ENCODE measurements at places on chromosomes 2 and 18.

DNA sequence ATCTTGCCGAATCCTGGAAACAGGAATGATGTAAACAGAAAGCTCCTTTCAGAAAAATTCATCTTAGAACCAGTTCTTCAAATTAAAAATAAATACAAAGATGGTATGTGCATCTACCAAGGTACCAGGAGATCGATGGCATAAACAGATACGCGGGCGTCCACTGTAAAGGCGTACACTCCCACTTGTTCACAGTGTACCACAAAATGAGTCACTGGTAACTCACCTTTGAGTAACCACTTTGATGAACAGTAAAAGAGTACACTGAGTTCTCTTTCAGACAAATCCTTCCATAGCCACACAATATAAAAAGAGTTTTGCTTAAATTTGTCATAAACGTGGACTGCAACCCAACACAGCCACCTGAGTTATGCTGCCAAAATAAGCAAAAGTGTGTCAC is 128.3 kb downstream of the DNER start:
- H3K36me3 ChIP-seq: no peaks in the 10 kb centered on the region
- no peaks in the 10 kb centered on the region for H3K4me1 ChIP-seq
- H3K27ac ChIP-seq: no peak overlapping the region
- no peak overlapping the region for H3K4me3 ChIP-seq
- no peaks in the 10 kb centered on the region for H3K27me3 ChIP-seq

GRCh38 chr2:28664120-28664842 is 87.3 kb upstream of the PPP1CB start:
- H3K4me3 ChIP-seq: no peak overlapping the region
- peaks cover 9% of the 10 kb centered on the region for H3K4me1 ChIP-seq
- no peaks in the 10 kb centered on the region for H3K27me3 ChIP-seq
- no peaks in the 10 kb centered on the region for H3K36me3 ChIP-seq
- peak overlapping the region; percentile 94 for H3K27ac ChIP-seq
- DNase-seq: no peak

GRCh38 chr2:203811491-203812221 is 55.9 kb upstream of the CTLA4 start:
- no peak overlapping the region for H3K27ac ChIP-seq
- H3K36me3 ChIP-seq: no peaks in the 10 kb centered on the region
- no peaks in the 10 kb centered on the region for H3K27me3 ChIP-seq
- peaks cover 2% of the 10 kb centered on the region for H3K4me1 ChIP-seq

DNA sequence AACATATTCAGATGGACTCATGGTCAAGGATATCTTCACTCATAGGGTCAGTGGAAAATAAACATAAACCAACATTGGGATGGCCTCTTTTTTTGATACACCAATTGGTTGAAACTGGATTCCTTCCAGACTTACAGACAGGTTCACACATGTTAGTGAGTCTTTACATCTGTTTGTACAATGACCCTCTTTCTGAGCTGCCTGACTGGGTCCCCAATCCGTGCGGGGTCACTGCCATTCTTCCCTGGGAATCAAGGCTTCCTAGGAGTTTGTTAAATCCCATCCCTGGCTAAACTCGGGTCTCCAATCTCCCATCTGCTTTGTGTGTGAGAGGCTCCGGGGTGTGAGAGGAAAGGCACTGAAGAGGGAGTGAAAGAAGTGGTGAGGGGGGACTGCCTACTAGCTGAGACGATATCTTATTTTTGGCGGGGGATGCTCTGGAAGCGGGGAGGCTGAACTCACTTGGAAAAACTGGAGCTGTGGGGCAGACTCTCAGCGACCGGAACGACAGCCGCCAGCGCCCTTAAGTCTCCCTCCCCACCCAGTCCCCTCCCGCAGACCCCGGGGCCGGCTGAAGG is 487 bp downstream of the STARD6 start:
- no peaks in the 10 kb centered on the region for H3K27me3 ChIP-seq
- H3K36me3 ChIP-seq: no peaks in the 10 kb centered on the region
- H3K4me3 ChIP-seq: peak overlapping the region; percentile 67
- H3K4me1 ChIP-seq: no peaks in the 10 kb centered on the region

- H3K4me1 ChIP-seq: no peaks in the 10 kb centered on the region
- no peak overlapping the region for H3K27ac ChIP-seq
- H3K27me3 ChIP-seq: no peaks in the 10 kb centered on the region
- H3K4me3 ChIP-seq: no peak overlapping the region
These were observed 55.1 kb downstream of the MYO7B start for GRCh38 chr2:127590386-127591190.

DNA sequence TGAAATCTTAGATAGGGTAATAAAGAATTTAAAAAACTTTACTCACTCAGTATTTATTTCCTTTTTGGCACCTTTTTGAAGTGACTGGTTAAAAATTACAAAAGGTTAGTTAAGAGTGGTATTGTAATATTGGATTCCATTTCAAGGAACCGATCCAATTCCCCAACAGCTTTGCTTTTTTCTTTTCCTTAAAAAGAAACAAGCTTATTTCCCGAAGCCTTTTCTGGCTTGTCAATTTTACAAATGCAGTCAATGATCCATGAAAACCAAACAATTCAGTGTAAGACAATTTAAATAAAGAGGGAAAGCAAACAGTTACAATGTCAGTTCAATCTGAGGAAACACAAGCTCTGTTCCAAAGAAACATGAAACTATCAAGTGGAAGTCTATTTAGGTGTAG is 200.2 kb downstream of the RIT2 start:
- H3K27ac ChIP-seq: no peak overlapping the region
- no peak overlapping the region for H3K4me3 ChIP-seq
- no peaks in the 10 kb centered on the region for H3K36me3 ChIP-seq
- DNase-seq: no peak
- no peaks in the 10 kb centered on the region for H3K4me1 ChIP-seq
- H3K27me3 ChIP-seq: no peaks in the 10 kb centered on the region

- H3K27ac ChIP-seq: no peak overlapping the region
- no peaks in the 10 kb centered on the region for H3K36me3 ChIP-seq
- no peak for DNase-seq
- H3K4me3 ChIP-seq: no peak overlapping the region
These were observed 26.5 kb upstream of the IGFBP2 start for GRCh38 chr2:216606551-216607276.

GRCh38 chr2:24883946-24884345 is 36.1 kb downstream of the ADCY3 start:
- DNase-seq: peak; percentile 51
- no peaks in the 10 kb centered on the region for H3K27me3 ChIP-seq
- H3K4me1 ChIP-seq: no peaks in the 10 kb centered on the region
- no peak overlapping the region for H3K27ac ChIP-seq
- H3K4me3 ChIP-seq: no peak overlapping the region

DNA sequence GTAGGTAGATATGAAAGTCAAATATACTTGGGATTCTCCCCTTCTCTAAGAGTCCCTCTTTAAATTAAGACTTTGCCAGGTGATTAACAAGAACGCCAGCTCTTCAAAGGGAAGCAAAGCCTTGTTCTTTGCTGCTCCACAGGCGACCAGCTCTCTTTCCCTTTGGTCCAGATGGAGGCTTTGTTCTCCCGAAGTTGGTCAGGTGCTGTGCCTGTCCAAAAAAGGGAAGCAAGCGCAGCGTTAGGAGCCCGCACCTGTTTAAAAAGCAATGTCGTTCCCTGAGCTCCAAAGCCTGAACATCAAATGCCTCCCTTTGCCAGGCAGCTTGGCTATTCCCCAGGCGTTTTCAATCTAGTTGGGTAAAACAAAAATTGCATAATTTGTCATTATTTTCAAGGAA is 1913.1 kb upstream of the PIK3C3 start:
- no peak overlapping the region for H3K27ac ChIP-seq
- H3K4me1 ChIP-seq: no peaks in the 10 kb centered on the region
- H3K36me3 ChIP-seq: no peaks in the 10 kb centered on the region
- H3K4me3 ChIP-seq: no peak overlapping the region
- H3K27me3 ChIP-seq: no peaks in the 10 kb centered on the region
- DNase-seq: no peak

GRCh38 chr2:81542119-81542518 is 1237.6 kb upstream of the LRRTM1 start:
- no peak overlapping the region for H3K27ac ChIP-seq
- H3K4me3 ChIP-seq: no peak overlapping the region
- H3K27me3 ChIP-seq: no peaks in the 10 kb centered on the region
- no peaks in the 10 kb centered on the region for H3K4me1 ChIP-seq
- H3K36me3 ChIP-seq: no peaks in the 10 kb centered on the region

DNA sequence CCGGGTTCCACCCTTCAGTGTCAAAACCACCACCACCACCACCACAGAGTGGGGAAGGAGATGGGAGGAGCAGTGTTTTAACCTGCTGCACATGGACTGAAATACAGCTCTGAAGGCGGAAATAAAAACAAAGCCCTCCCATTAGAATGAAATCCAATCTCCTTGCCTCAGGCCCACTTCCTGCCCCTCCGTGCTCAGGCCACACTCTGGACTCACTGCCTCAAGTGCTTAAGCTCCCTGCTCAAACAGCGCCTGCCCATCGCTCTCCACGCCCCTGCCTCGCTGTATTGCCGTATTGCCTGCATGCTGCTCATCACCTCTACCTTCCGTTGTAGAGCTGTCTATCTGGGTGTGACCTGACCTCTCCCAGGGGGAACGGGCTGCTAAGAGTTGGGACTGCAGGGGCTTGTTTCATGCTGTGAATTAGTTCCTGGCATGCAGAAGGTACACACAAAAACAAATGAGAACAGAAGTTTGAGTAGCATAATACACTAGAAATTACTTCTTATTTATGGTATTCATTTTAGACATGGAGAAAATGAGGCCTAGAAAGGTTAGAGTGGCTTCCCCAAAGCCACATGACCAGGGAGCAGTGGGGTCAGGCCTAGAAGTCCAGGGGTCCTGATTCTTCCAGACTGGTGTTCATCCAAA is 31.6 kb upstream of the NEB start:
- H3K4me3 ChIP-seq: no peak overlapping the region
- DNase-seq: no peak
- peaks cover 5% of the 10 kb centered on the region for H3K36me3 ChIP-seq
- no peak overlapping the region for H3K27ac ChIP-seq
- H3K4me1 ChIP-seq: no peaks in the 10 kb centered on the region

- H3K36me3 ChIP-seq: no peaks in the 10 kb centered on the region
- no peak for DNase-seq
- H3K4me3 ChIP-seq: no peak overlapping the region
- no peaks in the 10 kb centered on the region for H3K4me1 ChIP-seq
- H3K27me3 ChIP-seq: no peaks in the 10 kb centered on the region
- no peak overlapping the region for H3K27ac ChIP-seq
These were observed 31.5 kb upstream of the HAAO start for GRCh38 chr2:42823744-42824453.

DNA sequence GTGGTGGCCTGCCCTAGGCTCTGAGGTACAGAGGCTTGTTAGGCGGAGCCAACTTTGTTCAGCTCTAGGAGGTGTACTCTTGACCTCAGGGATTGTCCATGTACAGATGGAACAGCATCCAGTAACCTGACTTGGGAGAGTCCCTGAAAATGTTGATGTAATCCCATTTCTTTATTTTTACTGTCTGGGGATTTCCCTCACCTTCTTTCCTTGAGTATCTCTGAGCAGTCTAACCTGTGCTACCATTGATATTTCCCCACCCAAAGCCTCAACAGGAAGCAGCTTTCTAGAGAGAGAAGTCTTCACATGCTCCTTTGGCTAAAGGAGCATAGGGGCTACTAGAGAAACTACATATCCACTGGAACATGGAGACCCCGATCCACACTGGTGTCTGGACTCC is 10.4 kb downstream of the IL36A start:
- no peak overlapping the region for H3K27ac ChIP-seq
- peaks cover 2% of the 10 kb centered on the region for H3K27me3 ChIP-seq
- no peak for DNase-seq
- H3K36me3 ChIP-seq: no peaks in the 10 kb centered on the region
- H3K4me3 ChIP-seq: no peak overlapping the region

- H3K4me1 ChIP-seq: no peaks in the 10 kb centered on the region
- no peak for DNase-seq
- no peaks in the 10 kb centered on the region for H3K36me3 ChIP-seq
- H3K27me3 ChIP-seq: no peaks in the 10 kb centered on the region
- H3K4me3 ChIP-seq: no peak overlapping the region
These were observed 210.9 kb downstream of the DCDC2C start for GRCh38 chr2:3914241-3914640.

- H3K27ac ChIP-seq: no peak overlapping the region
- peak; percentile 48 for DNase-seq
- no peaks in the 10 kb centered on the region for H3K36me3 ChIP-seq
These were observed 124.2 kb downstream of the NFATC1 start for GRCh38 chr18:79519751-79520477.

DNA sequence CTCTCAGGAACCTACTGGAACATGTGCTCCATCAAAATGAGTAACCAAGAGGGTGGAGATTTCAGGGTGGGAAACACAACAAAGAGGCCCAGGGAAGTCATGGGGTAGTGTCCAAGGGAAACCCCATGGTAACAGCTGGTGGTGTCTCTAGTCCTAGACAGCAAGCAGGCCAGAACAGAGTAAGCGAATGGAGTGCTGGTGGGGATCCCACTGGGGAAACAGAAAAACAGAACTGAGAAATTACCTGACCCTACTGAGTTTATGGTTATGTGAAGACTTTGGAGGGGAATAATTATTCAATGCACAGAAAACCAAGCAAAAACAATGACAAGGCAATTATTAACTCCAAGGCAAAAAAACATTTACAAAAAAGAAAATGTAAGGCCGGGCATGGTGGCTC is 16.9 kb downstream of the ERCC3 start:
- DNase-seq: no peak
- peaks cover 16% of the 10 kb centered on the region for H3K36me3 ChIP-seq
- H3K4me3 ChIP-seq: no peak overlapping the region
- H3K27ac ChIP-seq: no peak overlapping the region
- H3K4me1 ChIP-seq: no peaks in the 10 kb centered on the region

DNA sequence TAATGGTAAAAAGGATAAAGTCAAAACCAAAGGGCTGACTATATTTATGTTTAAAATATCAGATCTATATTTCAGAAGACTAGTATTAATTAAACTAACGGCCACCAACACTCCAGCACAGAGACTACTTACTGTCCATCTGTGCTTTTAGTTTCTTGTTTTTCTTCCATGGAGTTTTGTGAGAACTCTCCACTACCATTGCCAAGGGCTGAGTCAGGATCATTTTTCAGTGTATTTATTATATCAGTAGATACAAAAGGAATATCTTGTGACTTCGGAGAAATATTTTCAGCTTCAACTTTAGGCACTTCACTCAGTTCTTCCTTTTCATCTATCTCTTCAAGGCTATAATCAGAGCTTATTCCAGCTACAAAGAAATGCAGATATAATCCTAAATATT is 79.1 kb upstream of the GRB14 start:
- H3K4me1 ChIP-seq: no peaks in the 10 kb centered on the region
- no peak overlapping the region for H3K27ac ChIP-seq
- no peak overlapping the region for H3K4me3 ChIP-seq
- no peaks in the 10 kb centered on the region for H3K27me3 ChIP-seq
- no peak for DNase-seq

DNA sequence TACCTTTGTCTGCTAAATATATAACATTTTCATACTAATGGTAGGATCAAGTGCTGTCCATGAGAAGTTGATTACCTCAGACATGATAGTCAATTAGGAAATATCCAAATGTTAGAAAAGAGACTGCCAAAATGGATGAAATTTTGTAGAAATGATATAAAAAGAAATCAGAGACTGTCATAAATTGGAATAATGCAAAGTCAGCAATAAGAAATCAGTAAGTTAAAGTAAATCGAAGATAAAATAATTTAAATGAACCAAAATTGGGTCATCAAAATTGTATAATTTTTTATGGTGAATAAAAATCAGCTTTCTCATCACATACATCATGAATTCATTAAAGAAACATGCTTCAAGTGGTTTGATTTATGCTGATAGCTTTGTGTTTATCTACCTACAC is 165.3 kb upstream of the CDH2 start:
- no peak for DNase-seq
- H3K27ac ChIP-seq: no peak overlapping the region
- H3K4me1 ChIP-seq: no peaks in the 10 kb centered on the region
- no peak overlapping the region for H3K4me3 ChIP-seq
- no peaks in the 10 kb centered on the region for H3K36me3 ChIP-seq
